HepG2 (cell line): ENCODE measurements at places on chromosomes 3 and 15. TPM values are rescaled to one million over a fixed set of nuclear protein-coding genes. Genes with fewer than 3 reads are reported as not detected.

- no peak for DNase-seq
Observed at GRCh38 chr3:27565201-27565852, 81.1 kb upstream of the SLC4A7 start.

DNA sequence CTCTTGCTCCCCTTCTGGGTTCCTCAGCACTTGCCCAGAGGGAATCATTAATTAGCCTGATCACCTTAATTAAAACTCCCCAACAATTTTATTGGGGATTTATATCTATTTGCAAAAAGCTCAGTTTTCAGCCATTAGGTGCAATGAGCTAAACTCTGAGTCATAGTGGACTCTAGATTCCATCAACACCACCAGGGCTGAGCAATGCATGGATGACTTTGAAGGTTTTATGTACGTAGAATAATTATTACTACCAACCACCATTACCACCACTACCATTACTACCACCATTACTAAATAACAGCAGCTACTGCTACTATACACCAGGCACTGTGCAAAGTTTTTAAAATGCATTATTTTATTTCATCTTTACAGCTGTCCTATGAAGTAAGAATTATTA lies 81.2 kb downstream of the ZNF621 start:
- DNase-seq, result no peak

GRCh38 chr3:78274475-78275065 lies 1234.7 kb downstream of the ROBO2 start:
- no peak for DNase-seq

- DNase-seq, result no peak
Observed at GRCh38 chr3:125591116-125591760, 4.1 kb downstream of the OSBPL11 start.

DNA sequence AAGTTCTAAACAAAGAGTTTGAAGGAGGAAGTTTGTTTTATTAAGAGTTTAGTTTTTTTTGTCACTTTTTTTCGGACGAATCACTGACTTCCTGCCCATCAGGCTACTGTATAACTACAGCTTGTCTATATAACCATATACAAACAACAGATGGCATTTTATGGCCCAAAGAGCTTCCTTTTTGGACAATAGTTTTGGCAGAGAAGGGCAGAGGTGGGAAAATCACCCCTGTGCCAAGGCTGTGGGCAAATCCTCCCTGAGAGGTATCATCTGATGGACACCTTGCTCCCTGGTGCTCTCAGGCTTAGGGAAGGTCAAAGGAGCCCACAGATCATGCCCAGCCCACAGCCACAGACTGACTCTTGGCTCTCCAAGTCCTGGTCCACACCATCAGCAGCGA lies 113.4 kb downstream of the OXNAD1 start:
- no peak for DNase-seq

- DNase-seq, result no peak
Observed at GRCh38 chr15:69903470-69904469, 193.9 kb downstream of the TLE3 start.

DNA sequence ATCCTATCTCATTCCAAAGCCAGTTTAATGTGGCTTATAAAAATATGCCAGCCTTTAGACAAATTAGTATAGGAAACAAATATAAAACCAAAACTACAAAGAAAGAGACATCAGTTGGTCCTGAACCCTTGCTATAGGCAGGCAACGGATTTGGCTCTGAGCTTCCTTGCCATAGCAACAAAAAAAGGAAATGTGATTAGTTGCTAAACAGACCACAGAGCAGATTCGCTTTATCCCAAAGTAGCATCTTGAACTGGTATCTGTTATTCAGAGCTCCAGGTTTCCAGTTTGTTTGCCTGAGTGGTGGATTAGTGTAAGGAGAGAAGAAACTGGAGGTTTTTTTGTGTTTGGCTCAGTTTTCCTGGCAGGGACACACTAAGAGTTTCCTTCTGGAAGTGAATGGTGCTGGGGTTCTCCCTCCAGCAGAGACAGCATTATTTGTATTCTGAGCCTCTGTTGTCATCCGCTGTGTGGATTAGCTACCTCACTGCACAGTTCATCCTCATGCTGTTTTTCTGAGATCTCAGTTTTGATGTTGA lies 44.1 kb downstream of the CHST2 start:
- no peak for DNase-seq

- DNase-seq, result no peak
Observed at GRCh38 chr3:19173945-19174344, 25.6 kb downstream of the KCNH8 start.

- no peak for DNase-seq
Observed at GRCh38 chr3:154029926-154030325, 91.3 kb upstream of the ARHGEF26 start.

DNA sequence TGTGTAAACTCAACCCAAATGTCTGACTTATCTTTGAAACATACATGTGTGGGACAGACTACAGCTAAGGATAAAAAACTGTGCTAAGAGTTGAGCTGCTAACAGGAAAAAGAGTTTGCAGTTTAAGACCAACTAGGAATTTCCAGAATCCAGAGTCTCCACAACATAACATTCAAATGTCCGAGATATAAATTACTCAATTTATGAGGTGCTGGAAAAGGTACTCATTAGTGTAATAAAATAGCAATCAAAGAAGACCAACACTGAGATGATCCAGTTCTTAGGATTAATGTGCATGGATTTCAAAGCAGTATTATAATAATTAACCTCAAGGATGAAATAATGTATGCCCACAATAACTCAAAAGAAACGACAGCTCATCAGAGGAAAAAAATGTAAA lies 426.5 kb upstream of the KCNMB2 start:
- no peak for DNase-seq

DNA sequence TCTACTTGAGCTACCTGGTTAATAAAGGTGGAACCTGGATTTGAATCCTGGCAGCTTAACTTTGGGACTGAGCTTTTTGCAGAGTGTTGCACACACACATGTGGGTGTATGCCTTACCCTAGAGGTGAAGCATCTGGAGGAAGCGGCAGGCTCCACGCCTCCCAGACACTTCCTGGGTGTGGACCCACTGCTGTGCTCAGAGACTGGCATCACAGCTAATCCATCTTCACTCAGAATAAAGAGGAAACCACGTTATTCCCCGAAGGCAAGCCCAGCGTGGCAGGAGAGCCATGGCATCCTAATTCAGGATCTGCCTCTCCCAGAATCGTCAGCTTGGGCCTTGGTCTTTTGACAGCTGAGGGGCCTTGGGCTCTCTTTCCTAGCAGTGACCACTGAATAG lies 25.5 kb downstream of the CCDC13 start:
- DNase-seq, result no peak

DNA sequence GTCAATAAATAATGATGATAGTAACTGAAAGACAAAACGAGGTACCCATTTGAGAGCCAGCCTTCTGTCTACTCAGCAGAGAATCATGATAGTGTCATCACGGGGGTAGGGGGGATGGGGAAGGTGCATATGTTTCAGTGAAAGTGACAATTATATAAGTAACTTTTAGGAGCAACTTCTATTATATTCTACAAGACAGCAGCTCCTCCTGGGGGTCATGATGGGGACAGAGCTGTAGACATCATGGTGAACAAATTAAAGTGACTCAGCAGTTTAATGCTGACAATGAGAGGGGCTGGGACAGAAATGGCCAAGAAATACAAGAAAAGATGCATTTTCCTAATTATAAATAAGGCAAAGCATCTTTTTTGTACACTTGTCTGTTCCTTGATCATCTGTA lies 11.8 kb downstream of the CAPN3 start:
- DNase-seq, result peak; percentile 42

DNA sequence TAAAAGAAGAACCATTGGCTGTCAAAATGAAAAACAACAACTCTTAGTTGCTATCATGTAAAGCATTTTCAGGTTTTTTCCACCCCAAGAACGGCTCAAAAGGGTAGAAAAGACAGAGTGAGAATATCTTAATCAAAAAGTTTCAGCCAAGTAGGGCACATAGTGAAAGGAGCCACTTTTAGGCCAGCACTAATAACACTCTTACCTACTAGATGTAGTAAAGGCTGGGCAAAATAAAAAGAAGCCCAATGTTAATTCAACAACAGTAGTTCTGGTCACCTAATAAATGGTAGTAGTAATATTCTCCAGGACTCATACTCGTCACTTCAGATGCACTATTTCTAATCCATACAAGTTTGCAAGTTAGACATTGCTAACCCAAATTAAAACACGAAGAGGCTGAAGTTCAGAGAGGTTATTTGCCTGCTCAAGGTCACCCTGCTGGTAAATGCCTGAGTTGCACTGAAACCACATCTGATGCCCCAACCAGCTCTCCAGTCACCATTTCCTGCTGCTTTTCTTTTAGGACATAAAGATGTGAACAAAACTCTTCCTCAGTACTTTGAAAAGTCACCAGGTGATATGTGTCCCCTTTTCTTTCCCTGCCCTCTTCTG lies 7.5 kb downstream of the GOLIM4 start:
- peak; percentile 62 for DNase-seq

- no peak for DNase-seq
Observed at GRCh38 chr15:31352911-31353811, 26.5 kb downstream of the KLF13 start.

- DNase-seq, result no peak
Observed at GRCh38 chr3:50345586-50346234, at the start of gene ZMYND10. Gene ZMYND10 (minus strand): TSS chr3:50345732. CDS start chr3:50345579, 153 bp downstream.

- no peak for DNase-seq
Observed at GRCh38 chr3:55592572-55592971, 105.5 kb upstream of the WNT5A start.

GRCh38 chr3:144221761-144222160 lies 250.1 kb downstream of the DIPK2A start:
- DNase-seq, result no peak

GRCh38 chr3:114060906-114061655 lies 4.5 kb downstream of the QTRT2 start:
- DNase-seq, result no peak

DNA sequence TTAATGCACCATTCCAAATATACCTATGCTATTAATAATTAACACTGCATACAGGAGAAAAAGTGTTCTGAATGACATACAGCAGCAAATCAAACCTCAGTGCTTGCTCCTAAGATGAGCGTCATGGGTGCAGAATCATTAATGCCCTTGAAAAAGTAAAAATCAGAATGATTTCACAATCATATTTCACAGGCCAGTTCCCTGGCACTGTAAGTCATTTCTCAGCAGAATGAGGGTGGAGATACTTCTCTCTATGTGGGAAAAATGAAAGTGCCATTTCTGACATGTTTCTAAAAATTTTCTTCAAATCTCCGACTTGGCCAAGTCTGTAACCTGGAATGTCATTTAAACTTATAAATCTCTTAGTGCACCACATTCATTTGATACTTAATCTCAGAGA lies 549.8 kb upstream of the AGTR1 start:
- DNase-seq, result no peak

GRCh38 chr3:156472150-156472549 lies 82.8 kb downstream of the SSR3 start:
- DNase-seq, result no peak

GRCh38 chr3:118525077-118525476 lies 509.6 kb downstream of the IGSF11 start:
- no peak for DNase-seq

DNA sequence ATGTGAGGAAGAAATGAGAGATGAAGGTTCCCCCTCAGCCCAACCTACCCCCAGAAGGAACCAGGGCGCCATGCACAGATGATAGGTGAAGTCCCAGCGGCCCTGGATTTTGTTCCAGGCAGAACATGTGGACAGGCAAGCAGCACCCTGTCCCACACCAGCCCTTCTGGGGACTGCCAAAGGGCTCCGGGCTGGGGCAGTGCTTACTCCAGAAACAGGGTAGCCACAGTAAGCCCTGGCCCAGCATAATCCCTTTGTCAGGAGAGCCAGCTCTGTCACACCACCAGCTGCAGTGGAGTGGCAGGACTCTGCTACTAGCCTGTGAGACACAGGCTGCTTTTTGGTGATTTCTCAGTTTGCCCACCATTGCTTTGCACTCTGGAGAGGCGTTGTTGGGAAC lies 6.3 kb downstream of the FBXL22 start:
- no peak for DNase-seq

DNA sequence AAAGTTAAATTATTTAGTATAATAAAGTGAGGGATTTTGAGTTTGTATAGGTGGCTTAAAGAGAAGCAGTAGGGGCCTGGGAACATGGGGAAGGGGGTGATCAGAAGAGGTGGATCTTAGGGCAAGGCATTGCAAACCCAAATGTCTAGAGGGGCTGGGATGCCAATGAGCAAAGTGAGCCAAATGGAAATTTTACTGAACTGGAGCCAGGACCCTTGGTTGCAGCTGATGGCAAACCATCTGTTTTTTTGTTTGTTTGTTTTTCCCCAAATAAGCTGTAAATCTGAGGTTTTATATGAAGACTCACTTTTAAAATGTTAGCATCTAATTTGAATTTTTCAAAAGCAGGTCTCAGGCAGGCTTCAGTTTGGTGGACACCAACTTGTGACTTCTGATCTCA lies 14.8 kb upstream of the PARP14 start:
- no peak for DNase-seq

GRCh38 chr3:177590826-177591225 lies 393.5 kb upstream of the TBL1XR1 start:
- no peak for DNase-seq

- no peak for DNase-seq
Observed at GRCh38 chr3:56980798-56981390, 79.6 kb upstream of the SPATA12 start.

PROK2 gene
- total RNA-seq, result not detected in 2 replicates

CHRNB4 gene
- total RNA-seq, result not detected in 2 replicates

CNTN3 gene
- not detected in 2 replicates for total RNA-seq

OR5K2 gene
- total RNA-seq, result not detected in 2 replicates

CATSPER2 gene
- total RNA-seq, result 0.53 and 0.66 TPM in 2 replicates

RHOV gene
- 0.15 and 0.18 TPM in 2 replicates for total RNA-seq

CCDC71 gene
- 13.3 and 14.3 TPM in 2 replicates for total RNA-seq

LRTM1 gene
- not detected in 2 replicates for total RNA-seq

SHC4 gene
- total RNA-seq, result 0.04 TPM in 2 replicates

NPHP3 gene
- 8.4 and 11.0 TPM in 2 replicates for total RNA-seq

C2CD4A gene
- total RNA-seq, result 0.17 and 0.20 TPM in 2 replicates

IL20RB gene
- 0.22 and 0.34 TPM in 2 replicates for total RNA-seq

MOBP gene
- not detected in 2 replicates for total RNA-seq

GOLGA6L25 gene
- not detected in 2 replicates for total RNA-seq

C3orf22 gene
- not detected in 2 replicates for total RNA-seq

MKRN2OS gene
- total RNA-seq, result not detected in 2 replicates

SMCO1 gene
- total RNA-seq, result not detected in 2 replicates

AGTR1 gene
- total RNA-seq, result 0.08 and 0.64 TPM in 2 replicates

PLA2G4D gene
- 0.04 TPM in 1 of 2 replicates, not detected in the other for total RNA-seq
